ENCODE measurements at places on chromosomes 16 and 17. TPM values are rescaled to one million over a fixed set of nuclear protein-coding genes. Genes with fewer than 3 reads are reported as not detected.

DNA sequence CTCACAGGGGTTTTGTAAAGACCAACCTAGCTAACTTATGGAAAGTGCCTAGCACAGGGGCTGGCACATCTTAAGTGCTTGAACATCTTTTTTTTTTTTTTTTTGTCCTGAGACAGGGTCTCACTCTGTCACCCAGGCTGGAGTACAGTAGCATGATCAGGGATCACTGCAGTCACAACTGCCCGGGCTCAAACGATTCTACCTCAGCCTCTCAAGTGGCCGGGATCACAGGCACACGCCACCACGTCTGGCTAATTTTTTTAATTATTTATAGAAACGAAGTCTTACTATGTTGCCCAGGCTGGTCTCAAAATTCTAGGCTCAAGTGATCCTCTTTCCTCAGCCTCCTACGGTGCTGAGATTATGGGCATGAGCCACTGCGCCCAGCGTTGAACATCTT lies 1.3 kb downstream of the LYRM9 start:
- H3K27me3 ChIP-seq = no peaks in the 10 kb centered on the region
- H3K36me3 ChIP-seq = no peaks in the 10 kb centered on the region
- no peak for DNase-seq
- H3K4me3 ChIP-seq = no peak overlapping the region
- H3K4me1 ChIP-seq = no peaks in the 10 kb centered on the region

GRCh38 chr17:82372249-82373071 lies 895 bp downstream of the UTS2R start:
- no peak overlapping the region for H3K4me3 ChIP-seq
- no peak for DNase-seq
- no peak overlapping the region for H3K27ac ChIP-seq

- H3K4me3 ChIP-seq = no peak within 1 kb of the TSS
- no peaks in the 10 kb centered on the region for H3K27me3 ChIP-seq
- H3K27ac ChIP-seq = no peak within 1 kb of the TSS
- H3K4me1 ChIP-seq = no peaks in the 10 kb centered on the region
- no peaks in the 10 kb centered on the region for H3K36me3 ChIP-seq
These were observed at the start of gene CD300H for GRCh38 chr17:74567397-74567796. CD300H (minus strand) TSS chr17:74567509.

- H3K4me3 ChIP-seq = no peak overlapping the region
- H3K27ac ChIP-seq = no peak overlapping the region
- H3K36me3 ChIP-seq = no peaks in the 10 kb centered on the region
- H3K4me1 ChIP-seq = no peaks in the 10 kb centered on the region
- DNase-seq = no peak
- H3K27me3 ChIP-seq = no peaks in the 10 kb centered on the region
These were observed 245.7 kb downstream of the FOXL1 start for GRCh38 chr16:86823888-86824671.

- H3K4me3 ChIP-seq = no peak overlapping the region
- H3K27me3 ChIP-seq = no peaks in the 10 kb centered on the region
- H3K27ac ChIP-seq = no peak overlapping the region
- no peaks in the 10 kb centered on the region for H3K4me1 ChIP-seq
- H3K36me3 ChIP-seq = no peaks in the 10 kb centered on the region
These were observed 12.3 kb downstream of the GINS2 start for GRCh38 chr16:85676466-85676865.

- H3K4me3 ChIP-seq = no peak overlapping the region
- no peaks in the 10 kb centered on the region for H3K27me3 ChIP-seq
- no peak for DNase-seq
- H3K4me1 ChIP-seq = peaks cover 12% of the 10 kb centered on the region
- H3K36me3 ChIP-seq = no peaks in the 10 kb centered on the region
These were observed 31.8 kb downstream of the FAM20A start for GRCh38 chr17:68569346-68569745.

DNA sequence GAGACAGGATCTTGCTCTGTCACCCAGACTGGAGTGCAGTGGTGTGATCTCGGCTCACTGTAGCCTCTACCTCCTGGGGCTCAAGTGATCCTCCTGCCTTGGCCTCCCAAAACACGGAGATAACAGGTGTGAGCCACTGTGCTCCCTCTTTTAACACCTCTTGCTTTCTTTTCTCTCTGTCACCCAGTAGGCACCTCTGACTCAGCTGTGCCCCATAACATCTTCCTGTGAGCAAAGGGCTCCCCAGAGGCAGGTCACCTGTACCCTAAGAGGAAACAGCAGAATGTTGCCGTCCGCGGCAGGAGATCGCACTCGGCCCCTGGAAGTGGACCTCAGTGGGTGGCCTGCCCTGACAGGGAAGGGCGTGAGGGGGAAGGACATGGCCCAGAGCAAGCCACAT lies 918 bp upstream of the NLRC3 start:
- no peaks in the 10 kb centered on the region for H3K4me1 ChIP-seq
- H3K4me3 ChIP-seq = no peak overlapping the region
- DNase-seq = no peak
- H3K27me3 ChIP-seq = no peaks in the 10 kb centered on the region
- no peaks in the 10 kb centered on the region for H3K36me3 ChIP-seq
- no peak overlapping the region for H3K27ac ChIP-seq

DNA sequence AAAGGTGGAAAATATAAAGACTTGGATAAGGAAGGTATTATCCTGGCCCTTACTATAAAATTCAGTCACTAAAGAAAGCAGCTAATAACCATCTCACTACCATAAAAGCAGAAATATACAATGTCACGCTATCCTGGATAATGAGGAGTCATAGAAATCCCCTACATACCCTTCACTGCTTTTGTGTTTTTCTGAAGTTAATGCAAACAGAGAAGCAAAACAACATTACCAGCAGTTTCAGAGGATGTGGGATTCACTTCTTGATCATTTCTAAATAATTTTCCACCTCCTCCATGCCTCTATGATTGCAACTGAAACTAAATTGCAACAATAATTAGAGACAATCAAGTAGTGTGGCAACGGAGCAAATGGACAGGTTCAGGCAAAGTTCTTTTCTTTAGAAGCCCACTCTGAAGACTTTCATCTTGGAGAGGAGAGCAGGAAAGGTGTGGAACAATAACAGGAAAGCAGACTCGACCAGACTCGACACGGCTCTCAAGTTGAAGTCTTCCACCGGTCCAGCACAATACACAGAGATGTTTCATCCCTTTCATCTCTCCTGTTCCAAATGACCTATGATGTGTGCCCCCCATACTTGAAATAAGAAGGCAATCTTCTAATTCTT lies 10.2 kb downstream of the CYTH1 start:
- DNase-seq = no peak
- H3K4me1 ChIP-seq = no peaks in the 10 kb centered on the region
- H3K36me3 ChIP-seq = no peaks in the 10 kb centered on the region
- no peaks in the 10 kb centered on the region for H3K27me3 ChIP-seq

DNA sequence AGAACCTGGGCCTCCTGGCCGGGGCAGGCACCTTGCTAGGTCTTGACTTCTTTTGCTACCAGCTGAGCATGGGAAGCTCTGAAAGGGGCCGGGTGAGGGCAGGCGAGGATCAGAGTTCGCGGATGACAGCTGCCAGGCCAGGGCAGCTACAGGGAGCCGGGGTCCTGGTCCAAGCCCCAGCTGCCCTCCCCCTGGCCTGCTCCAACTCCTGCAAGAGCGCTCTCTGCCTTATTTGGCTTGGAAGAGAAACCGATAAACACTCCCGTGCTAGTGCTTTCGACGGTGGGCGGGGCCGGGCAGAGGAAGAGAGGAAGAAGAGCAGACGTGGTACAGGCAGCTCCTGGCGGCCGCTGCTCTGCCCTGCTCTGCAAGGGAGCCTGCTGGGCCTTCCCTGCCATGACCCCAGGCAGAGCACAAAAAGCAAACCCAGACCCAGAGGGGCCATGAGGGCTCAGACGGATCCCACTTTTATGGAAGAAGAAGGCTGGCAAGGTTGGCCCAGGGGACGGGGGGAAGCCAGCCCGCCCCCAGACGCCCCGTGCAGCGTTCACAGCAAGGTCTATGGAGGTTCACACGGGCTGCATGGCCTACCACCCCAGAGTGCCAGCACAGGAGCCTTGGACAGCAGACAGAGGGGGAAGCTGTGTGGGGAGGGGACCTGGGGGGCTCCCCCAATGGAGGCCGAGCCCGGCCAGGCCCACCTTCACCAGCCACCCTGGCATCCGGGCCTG lies 25.6 kb downstream of the PIEZO1 start:
- peak; percentile 84 for DNase-seq
- peak overlapping the region; percentile 96 for H3K27ac ChIP-seq
- H3K4me3 ChIP-seq = peak overlapping the region; percentile 27
- peaks cover 6% of the 10 kb centered on the region for H3K4me1 ChIP-seq

GRCh38 chr17:61073799-61074513 lies 325.7 kb upstream of the TBX2 start:
- no peaks in the 10 kb centered on the region for H3K27me3 ChIP-seq
- DNase-seq = no peak
- H3K4me3 ChIP-seq = no peak overlapping the region
- no peaks in the 10 kb centered on the region for H3K4me1 ChIP-seq
- H3K36me3 ChIP-seq = no peaks in the 10 kb centered on the region
- no peak overlapping the region for H3K27ac ChIP-seq

GRCh38 chr16:29824589-29825144 lies 4.4 kb downstream of the MVP start:
- DNase-seq = no peak
- no peaks in the 10 kb centered on the region for H3K27me3 ChIP-seq
- H3K36me3 ChIP-seq = no peaks in the 10 kb centered on the region

DNA sequence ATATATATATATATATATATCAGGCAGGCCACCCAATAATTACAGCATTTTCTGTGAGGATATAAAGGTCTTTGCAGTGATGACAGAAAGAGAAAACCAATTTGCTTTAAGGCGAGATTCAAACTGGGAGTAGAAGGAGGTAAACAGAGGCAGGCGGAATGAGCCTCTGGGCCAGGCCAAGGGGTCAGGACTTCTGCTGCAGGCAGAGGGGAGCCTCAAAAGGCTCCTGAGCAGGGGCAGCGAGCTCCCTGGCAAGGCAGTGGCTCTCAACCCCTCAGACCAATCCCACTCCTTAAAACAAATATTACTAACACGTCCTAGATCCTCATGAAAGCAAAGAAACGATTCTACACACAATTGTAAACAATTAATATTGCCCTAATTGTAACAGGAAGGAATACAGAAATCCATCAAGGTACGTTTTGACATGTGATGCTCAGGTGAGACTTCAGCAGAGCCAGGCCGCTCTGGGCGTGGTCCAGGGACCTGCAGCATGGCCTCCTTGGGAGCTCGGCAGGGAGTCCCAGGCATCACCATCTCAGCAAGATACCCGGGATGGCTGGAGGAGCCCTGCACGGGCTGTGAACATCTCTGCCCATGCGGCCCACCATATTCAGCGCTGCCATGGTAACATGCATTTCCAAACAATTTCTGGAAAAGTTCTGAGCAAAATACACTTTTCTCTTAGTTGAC lies 18.4 kb downstream of the FBXO31 start:
- H3K4me1 ChIP-seq = peaks cover 6% of the 10 kb centered on the region
- no peak overlapping the region for H3K4me3 ChIP-seq
- no peaks in the 10 kb centered on the region for H3K27me3 ChIP-seq
- H3K36me3 ChIP-seq = no peaks in the 10 kb centered on the region

GRCh38 chr17:74599448-74599939 lies 7.4 kb upstream of the CD300LD start:
- H3K36me3 ChIP-seq = no peaks in the 10 kb centered on the region
- DNase-seq = no peak

GRCh38 chr17:82638183-82638773 lies 10.0 kb downstream of the WDR45B start:
- H3K27me3 ChIP-seq = no peaks in the 10 kb centered on the region
- DNase-seq = no peak
- H3K4me1 ChIP-seq = no peaks in the 10 kb centered on the region
- H3K27ac ChIP-seq = no peak overlapping the region
- H3K4me3 ChIP-seq = no peak overlapping the region

DNA sequence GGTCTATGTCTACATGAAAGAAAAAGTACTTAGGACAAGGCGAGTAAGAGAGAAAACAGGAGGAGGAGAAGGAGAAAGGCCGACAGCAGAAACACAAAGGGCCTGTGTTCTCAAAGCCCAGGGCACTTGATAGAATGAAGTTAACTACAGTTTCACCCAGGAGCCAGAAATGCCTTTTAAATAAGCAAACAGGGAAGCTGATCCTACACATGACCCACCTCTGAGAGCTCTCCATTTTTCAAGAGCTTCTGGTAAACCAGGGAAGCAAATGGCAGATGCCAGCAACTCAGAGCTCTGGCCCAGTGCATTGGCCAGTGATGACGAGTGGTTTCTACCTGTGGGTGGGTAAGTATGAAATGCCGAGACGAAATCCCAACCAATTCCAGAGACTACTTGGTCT lies 163.4 kb downstream of the ZFHX3 start:
- H3K4me1 ChIP-seq = no peaks in the 10 kb centered on the region
- no peak overlapping the region for H3K27ac ChIP-seq
- no peaks in the 10 kb centered on the region for H3K36me3 ChIP-seq
- no peak overlapping the region for H3K4me3 ChIP-seq
- no peak for DNase-seq

DNA sequence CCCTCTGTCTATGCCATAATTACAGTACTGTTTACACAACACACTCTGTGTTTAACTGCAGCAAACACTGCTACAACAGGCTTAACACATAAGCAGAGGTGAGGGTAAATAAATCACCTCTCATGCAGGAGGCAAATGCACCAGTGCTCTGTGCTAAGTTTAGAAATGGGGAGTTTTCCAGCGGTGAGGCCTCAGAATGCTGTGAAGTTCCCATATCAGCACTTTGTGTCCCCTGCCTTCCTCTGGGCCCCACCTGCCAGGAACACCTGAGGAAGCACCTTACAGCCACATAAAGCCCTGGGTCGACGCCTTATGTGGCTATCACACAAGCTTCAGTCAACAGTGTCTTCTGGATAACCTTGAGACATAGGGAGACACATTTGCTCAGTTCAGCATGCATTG lies 304.5 kb downstream of the HAPSTR1 start:
- H3K27ac ChIP-seq = no peak overlapping the region
- H3K27me3 ChIP-seq = no peaks in the 10 kb centered on the region
- DNase-seq = no peak
- no peak overlapping the region for H3K4me3 ChIP-seq
- H3K36me3 ChIP-seq = no peaks in the 10 kb centered on the region

Gene AANAT
- total RNA-seq = not detected

Gene RAP1GAP2
- 7.2 TPM for total RNA-seq

Gene BCL6B
- total RNA-seq = 9.7 TPM

Gene AATF
- total RNA-seq = 10.0 TPM

Gene TBX6
- total RNA-seq = not detected

Gene RASD1
- 5.9 TPM for total RNA-seq

Gene PYDC1
- not detected for total RNA-seq

Gene SCNN1G
- total RNA-seq = under 0.01 TPM

Gene SPN
- total RNA-seq = not detected

Gene CDH13
- total RNA-seq = 66.7 TPM

Gene KRT15
- not detected for total RNA-seq
